ENCODE measurements at places on chromosomes 5 and 9. TPM values are rescaled to one million over a fixed set of nuclear protein-coding genes. Genes with fewer than 3 reads are reported as not detected.

The ADAMTSL1 gene
- total RNA-seq, result 0.07 TPM

The FOXD4L3 gene
- total RNA-seq, result not detected

The BNC2 gene
- total RNA-seq, result 5.1 TPM

The IFNA13 gene
- total RNA-seq, result not detected

The HRH2 gene
- total RNA-seq, result 0.71 TPM

The ACTBL2 gene
- not detected for total RNA-seq

The PCSK1 gene
- total RNA-seq, result 0.22 TPM

The SCGB3A2 gene
- total RNA-seq, result not detected

The ARL14EPL gene
- total RNA-seq, result 0.07 TPM

The CKMT2 gene
- not detected for total RNA-seq

The IPPK gene
- total RNA-seq, result 13.9 TPM

The CEL gene
- 0.58 TPM for total RNA-seq

The DPYSL3 gene
- total RNA-seq, result 17.0 TPM

The ERCC6L2 gene
- 10.2 TPM for total RNA-seq

The ISL1 gene
- total RNA-seq, result 0.09 TPM

The RPP25L gene
- 50.3 TPM for total RNA-seq

The EQTN gene
- total RNA-seq, result not detected

The SLC6A19 gene
- not detected for total RNA-seq

The PDLIM7 gene
- 86.7 TPM for total RNA-seq

The FBXL7 gene
- 1.6 TPM for total RNA-seq

The SLC36A2 gene
- total RNA-seq, result not detected

The LTC4S gene
- not detected for total RNA-seq

The DMGDH gene
- total RNA-seq, result not detected

The PCDHA3 gene
- 1.1 TPM for total RNA-seq

The SPINK13 gene
- total RNA-seq, result not detected

The EGFL7 gene
- total RNA-seq, result 39.5 TPM

The PHF24 gene
- total RNA-seq, result 0.26 TPM

The RBM27 gene
- total RNA-seq, result 12.2 TPM

The SDHA gene
- 121 TPM for total RNA-seq

The SVEP1 gene
- 1.4 TPM for total RNA-seq

The PCDHB9 gene
- not detected for total RNA-seq

The MARCOL gene
- not detected for total RNA-seq

The AIF1L gene
- 1.3 TPM for total RNA-seq

The CDKN2B gene
- not detected for total RNA-seq

The EFNA5 gene
- total RNA-seq, result 20.8 TPM

The BBLN gene
- 66.7 TPM for total RNA-seq

The HTR1A gene
- total RNA-seq, result not detected

The CCL27 gene
- not detected for total RNA-seq

The BTNL3 gene
- total RNA-seq, result not detected

The ERMP1 gene
- total RNA-seq, result 20.4 TPM

The LRRC19 gene
- not detected for total RNA-seq

The TMEM174 gene
- total RNA-seq, result not detected

The HTR4 gene
- total RNA-seq, result not detected

The C9orf153 gene
- total RNA-seq, result not detected

The RBM18 gene
- total RNA-seq, result 13.8 TPM

The SPATA31A7 gene
- not detected for total RNA-seq

The GPR150 gene
- 0.07 TPM for total RNA-seq

The NUTM2F gene
- total RNA-seq, result not detected

The ZNF366 gene
- total RNA-seq, result not detected

The IL11RA gene
- 5.0 TPM for total RNA-seq

The MAN2A1 gene
- total RNA-seq, result 15.0 TPM

The GABBR2 gene
- 0.50 TPM for total RNA-seq
